ENCODE measurements at places on chromosomes 2 and 18. TPM values are rescaled to one million over a fixed set of nuclear protein-coding genes. Genes with fewer than 3 reads are reported as not detected.

REV1 gene
- total RNA-seq = 60.5 TPM

COLEC12 gene
- 1.7 TPM for total RNA-seq

SULT1C4 gene
- 0.51 TPM for total RNA-seq

NMUR1 gene
- 3.1 TPM for total RNA-seq

C1QL2 gene
- not detected for total RNA-seq

VWC2L gene
- total RNA-seq = not detected

SGPP2 gene
- 2.0 TPM for total RNA-seq

RTP5 gene
- total RNA-seq = 1.4 TPM

ASNSD1 gene
- total RNA-seq = 38.8 TPM

CFC1 gene
- not detected for total RNA-seq

DNA sequence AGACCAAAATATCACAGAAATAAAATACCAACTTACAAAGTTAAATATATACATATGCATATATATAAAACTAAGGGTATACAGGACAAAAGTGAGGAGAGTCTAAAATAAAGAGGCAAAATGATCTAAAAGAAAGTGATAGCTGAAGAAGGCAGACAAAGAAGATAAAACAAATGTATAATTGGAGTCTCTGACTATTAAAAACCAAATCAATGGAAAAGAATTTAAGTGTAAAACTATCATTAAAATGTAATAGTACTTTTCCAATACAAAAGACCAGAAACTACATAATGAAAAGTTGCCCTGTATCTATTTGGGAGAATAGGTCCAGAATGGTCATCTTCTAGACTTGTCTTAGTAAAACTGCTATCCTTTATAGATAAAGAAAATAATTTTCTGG, 267.4 kb upstream of the KLHL14 start:
- no peak for DNase-seq

DNA sequence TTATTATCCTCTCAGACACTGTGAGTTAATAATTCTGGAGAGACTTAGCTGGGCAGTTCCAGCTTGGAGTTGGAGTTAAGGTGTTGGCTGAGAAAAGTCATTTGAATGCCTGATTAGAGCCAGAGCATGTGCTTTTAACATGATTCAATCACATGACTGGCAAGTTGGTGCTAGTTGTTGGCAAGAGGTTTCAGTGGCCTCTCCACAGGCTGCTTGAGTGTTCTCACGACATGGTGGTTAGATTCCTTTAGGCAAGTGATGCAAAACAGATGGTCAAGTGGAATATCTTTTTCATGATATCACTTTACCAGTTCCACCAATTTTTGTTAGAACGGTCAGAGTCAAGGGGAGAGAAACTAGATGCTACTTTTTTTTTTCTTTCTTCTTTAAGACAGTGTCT, 262.7 kb upstream of the FN1 start:
- DNase-seq = no peak

DNA sequence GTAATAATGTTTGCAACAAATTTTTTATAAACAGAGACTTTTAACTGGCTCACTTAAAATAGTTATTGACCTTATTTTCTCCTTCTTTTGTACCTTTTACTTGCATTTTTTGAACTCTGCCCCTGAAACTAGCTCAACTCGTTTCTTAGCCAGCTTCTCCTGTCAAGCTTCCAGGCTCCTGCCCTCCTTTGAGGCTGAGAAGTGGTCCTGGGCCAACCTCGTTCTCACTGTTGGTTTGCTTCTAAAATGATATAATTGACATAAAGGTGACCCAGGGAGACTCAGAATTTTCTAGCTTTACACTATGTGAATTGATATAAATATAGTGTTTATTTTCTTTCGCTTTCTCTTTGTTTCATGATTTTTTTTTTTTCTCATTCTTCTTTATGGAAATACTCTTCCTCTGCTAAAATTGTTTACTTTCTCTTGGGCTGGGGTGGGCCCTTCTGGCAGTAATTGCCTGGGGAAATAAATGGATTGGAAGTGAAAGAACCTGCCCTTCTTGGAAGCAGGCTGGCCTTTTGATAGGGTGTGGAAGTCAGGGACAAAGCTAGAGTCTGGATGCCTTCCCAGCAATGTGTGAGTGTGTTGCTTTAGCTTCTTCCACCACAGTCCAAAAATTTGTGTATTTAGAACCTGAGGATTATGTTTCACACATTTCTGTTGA, 30.7 kb downstream of the GPD2 start:
- DNase-seq = no peak

- DNase-seq = no peak
Measured at GRCh38 chr2:145110668-145111356, 590.9 kb upstream of the ZEB2 start.

- DNase-seq = no peak
Measured at GRCh38 chr18:5998907-5999306, 103.6 kb upstream of the TMEM200C start.

GRCh38 chr2:147365622-147366021, 479.2 kb upstream of the ACVR2A start:
- DNase-seq = peak; percentile 48

DNA sequence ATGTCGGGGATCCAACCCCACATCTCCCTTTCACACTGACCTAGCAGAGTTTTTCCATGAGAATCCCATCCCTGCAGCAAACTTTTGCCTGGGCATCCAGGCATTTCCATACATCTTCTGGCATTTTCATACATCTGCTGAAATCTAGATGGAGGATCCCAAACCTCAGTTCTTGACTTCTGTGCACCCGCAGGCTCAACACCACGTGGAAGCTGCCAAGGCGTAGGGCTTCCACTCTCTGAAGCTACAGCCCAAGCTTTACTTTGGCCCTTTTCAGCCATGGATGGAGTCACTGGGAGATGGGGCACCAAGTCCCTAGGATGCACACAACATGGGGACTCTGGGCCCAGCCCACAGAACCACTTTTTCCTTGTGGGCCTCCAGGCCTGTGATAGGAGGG, 32.2 kb upstream of the TEX51 start:
- peak; percentile 17 for DNase-seq

- DNase-seq = no peak
Measured at GRCh38 chr2:12950957-12951656, 234.4 kb downstream of the TRIB2 start.

GRCh38 chr2:222952204-222952603, 91.4 kb downstream of the ACSL3 start:
- DNase-seq = no peak

DNA sequence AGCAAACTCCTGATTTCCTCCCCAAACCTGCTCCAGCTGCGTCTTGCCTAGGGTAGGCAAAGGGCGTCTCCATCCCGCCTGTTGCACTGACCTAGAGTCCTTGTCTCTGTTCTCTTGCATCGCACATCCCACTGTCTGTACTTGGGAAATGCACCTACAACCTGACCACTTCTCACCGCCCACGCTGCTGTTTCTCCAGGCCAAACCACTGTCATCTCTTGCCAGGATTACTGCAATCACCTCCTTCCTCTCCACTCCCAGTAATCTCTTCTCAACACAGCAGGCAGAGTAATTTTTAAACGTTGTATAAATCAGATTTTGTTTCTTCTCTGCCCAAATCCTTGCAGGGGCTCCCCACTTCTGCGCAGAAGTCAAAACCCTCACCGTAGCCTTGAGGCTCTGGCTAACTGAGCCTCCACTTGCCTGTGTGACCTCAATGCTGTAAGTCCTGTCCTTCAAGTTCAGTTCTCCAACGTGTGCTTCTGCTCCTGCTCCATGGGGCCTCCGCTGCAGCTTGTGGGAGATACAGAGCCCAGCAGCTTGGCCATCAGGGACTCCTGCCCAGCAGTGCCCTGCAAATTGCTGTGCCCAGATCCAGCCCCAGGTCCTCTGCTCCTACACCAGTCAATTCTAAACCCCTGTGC, 27.7 kb upstream of the SEMA4C start:
- DNase-seq = no peak

DNA sequence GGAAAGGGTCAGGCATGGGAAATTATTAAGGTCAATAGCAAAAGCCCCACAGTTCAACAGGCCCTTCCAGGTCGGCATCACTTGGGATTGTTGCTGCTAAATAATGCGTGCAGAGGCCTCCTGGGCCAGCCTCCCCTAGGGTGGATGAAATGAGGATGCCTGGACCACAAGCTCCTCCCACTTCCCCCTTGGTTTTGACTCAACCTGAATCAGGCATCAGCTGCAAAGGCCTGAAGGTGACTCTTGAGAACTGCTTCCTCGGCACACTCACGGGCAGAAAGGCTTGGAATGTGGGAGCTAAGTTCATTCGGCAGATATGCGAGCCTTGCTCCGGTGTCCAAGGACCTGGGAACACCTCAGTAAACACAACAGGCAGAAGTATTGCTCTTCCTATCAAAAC, 69.3 kb downstream of the MBP start:
- DNase-seq = peak; percentile 90

DNA sequence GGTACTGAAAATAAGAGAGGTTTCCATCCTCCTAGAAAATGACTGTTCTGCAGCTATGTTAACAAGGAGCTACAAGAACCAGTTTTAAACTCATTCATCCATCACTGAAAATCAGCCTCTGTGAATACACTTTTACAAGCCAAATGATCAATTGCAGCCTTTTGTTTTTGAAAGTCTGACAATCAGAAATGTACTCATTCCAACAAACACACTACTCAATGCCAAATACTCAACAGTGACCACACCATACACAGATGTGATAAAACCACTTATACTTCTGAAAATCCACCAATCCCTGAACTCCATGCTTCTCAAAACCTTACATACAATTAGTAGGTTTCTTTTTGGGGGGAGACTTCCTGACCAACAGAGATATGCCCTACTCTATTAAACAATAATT, 663.9 kb upstream of the CHAC2 start:
- no peak for DNase-seq

DNA sequence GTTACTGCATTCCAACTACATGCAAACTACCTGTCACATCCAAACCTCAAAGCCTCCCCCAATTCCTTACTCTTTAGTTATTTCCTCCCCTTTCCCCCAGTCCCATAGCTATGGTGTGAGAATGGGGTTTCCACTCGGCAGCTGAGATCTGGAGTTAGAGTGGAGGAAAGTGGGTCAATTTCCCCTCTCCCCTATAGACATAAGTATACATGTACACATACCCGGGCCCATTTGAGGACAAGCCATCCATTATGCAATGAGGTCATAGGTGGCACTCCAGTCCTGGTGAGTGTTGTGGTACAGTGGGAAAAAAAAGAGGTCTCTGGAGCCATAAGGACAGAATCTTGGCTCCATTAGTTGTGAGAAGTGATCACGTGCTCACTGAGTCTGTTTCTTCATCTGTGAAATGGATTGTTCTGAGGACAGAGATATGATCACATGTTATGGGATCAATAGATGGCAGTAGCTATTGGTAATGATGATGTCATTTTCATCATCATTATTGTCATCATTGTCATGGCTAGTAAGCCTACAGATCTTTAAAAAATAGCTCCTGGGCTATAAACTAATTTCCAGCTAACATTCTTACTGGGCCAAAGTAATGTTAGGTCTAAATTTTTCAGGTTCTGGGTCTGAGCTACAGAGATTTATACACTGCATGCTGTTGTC, 119.0 kb downstream of the BCL2L11 start:
- no peak for DNase-seq

GRCh38 chr2:169839954-169840746, 12.9 kb downstream of the UBR3 start:
- no peak for DNase-seq

GRCh38 chr2:227401550-227401949, 13.8 kb upstream of the SCYGR1 start:
- DNase-seq = no peak

DNA sequence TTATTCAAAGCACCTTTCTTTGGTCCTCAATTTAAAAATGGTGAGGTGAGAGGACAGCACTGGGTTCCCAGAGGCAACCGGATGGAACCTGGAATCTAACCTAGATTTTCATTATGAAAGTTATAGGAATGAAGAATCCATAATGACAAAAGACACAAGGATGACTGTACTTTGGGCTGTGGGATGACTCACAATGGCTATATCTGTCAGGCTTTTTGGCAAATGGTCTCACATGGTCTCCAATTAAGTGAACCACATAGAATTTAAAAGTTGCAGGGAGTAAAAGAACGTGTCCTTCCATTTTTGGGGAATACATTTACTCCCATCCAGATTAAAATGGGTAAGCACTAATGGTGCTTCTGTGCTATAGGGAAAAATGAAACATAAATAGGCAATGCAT, 31.8 kb upstream of the LYPD1 start:
- no peak for DNase-seq

- peak; percentile 75 for DNase-seq
Measured at GRCh38 chr2:218781691-218782527, at the start of gene CYP27A1. Gene CYP27A1, plus strand, starts transcription at chr2:218782147. Its CDS starts 36 bp downstream, at chr2:218782183.

- no peak for DNase-seq
Measured at GRCh38 chr2:216083464-216084281, 2.0 kb downstream of the TMEM169 start.

GRCh38 chr2:157837851-157838441, 38.2 kb downstream of the ACVR1 start:
- no peak for DNase-seq

DNA sequence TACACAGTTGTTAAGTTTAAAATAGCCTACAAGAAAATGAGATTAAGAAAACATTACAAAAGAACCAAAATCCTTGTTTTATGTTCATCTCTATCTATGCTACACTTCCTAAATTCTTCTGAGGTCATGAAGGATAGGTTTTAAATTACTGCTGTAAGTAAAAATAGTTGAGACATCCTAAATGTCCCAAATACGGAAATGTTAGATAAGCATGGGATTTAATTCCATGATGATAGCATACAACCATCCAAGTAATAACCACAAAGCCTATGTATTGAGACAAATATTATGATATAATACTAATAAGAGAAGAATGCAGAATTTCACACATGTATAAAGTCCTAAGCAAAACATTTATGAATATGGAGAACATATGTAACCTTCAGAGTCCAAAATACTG, 34.1 kb downstream of the PIEZO2 start:
- no peak for DNase-seq

Measured in spleen (tissue), 13 donors.